NCI-H510A (cell line): ENCODE measurements at places on chromosomes 2 and 18.

GRCh38 chr2:119117891-119118882 is 40.4 kb downstream of the C1QL2 start:
- DNase-seq: no peak

GRCh38 chr2:161384864-161385263 is 31.2 kb upstream of the TBR1 start:
- DNase-seq: no peak

DNA sequence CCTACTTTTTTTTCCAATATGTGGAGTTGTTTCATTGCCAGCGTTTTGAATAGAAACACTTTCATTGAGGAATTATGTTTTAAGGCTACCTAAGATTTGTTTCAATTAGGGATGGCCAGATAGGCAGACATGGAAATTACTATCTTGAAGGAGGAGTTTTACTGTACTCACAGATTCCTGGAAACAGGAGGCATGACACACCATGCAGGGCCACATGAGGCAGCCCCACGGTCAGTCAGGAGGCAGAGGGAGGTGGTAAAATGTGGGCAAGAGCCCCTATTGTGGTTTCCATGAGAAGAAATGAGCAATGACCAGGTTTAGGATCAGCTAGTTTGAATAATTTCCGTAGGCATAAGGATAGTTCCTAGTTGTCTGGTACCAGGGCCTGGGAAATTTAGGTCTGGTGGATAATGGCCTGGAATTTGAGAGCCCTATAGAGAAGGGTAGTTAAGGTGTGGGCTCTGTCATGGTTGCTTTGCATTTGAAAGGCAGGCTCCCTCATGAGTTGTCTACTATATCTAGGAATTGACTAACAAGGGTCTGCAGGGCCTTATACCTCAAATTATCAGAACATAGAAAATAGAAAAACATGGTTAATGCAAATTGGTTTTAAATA is 360.0 kb upstream of the KCNJ3 start:
- no peak for DNase-seq

DNA sequence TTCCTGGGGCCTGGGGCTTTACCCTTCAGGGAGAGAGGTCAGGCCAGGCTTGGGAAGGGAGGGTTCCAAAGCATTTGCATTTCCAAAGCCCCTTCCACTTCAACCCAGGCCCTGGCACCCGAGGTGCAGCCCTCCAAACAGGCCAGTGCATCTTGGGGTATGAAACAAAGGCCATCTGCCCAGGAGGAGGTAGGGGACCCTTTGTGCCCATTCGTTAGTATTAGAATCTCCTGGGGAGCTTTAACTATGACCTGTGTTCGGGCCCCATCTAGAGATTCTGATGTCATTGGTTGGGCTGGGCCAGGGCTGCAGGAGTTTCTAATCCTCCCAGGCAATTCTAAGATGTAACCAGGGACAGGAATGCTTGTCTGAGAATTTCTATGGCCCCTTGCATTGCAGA is 73.6 kb downstream of the CIB4 start:
- no peak for DNase-seq

DNA sequence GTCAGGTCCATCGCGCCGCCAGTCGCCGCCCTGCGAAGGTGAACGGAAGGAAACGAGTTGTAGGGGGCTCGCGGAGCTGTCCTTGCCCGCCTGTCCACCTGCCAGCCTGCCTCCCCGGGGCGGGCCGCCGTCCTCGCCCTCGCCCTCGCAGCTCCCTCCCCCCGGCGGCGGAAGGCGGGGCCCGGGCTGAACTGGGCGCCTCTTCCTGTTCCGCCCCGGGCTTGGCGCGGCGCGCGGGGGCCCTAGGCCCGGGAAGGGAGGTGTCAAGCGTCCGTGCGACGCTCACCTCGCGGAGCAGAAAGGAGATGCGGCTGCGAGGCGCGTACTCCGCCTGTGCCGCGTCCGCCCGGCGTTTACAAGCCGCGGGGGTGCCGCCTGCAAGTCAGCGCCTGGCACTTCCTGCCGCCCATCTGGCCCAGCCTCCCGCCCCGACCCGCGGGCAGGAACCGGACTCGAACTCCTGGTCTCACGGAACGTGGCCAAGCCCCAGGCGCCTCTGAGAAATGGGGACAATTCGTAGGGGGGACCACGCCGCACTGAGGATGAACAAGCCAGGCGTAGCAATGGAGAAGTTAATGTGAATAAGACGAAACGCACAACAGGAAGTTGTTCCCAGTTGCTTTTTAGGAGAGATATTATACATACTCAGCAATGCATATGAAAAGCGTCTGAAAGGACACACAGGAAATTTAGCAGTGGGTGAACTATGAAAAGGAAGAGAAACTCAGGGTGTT is at the start of gene CNPPD1:
Gene CNPPD1 (minus strand): TSS at position 108 of the 734 bp plus-strand sequence. CDS start 97 bp downstream, at position 11.
- peak; percentile 92 for DNase-seq

GRCh38 chr2:191878548-191879279 is 31.8 kb upstream of the CAVIN2 start:
- DNase-seq: no peak

DNA sequence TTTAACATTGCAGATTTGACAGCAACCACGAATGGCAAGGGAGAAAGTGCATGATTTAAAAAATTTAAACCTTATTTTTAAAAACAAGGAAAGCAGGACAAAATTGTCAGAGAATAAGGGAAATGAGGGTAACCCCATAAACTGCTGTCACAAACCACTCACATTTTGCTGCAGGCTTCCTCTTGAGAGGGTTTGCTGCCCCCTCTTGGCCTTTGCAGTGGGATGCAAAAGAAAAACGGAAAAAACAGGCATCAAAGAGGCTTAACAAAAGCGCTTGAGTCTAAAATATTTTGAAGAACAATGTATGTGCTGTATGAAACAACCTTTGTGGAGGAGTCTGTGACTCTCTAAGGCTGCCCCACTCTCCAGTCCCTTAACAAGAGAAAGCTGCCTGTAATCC is 91.6 kb downstream of the TMX3 start:
- peak; percentile 1 for DNase-seq

DNA sequence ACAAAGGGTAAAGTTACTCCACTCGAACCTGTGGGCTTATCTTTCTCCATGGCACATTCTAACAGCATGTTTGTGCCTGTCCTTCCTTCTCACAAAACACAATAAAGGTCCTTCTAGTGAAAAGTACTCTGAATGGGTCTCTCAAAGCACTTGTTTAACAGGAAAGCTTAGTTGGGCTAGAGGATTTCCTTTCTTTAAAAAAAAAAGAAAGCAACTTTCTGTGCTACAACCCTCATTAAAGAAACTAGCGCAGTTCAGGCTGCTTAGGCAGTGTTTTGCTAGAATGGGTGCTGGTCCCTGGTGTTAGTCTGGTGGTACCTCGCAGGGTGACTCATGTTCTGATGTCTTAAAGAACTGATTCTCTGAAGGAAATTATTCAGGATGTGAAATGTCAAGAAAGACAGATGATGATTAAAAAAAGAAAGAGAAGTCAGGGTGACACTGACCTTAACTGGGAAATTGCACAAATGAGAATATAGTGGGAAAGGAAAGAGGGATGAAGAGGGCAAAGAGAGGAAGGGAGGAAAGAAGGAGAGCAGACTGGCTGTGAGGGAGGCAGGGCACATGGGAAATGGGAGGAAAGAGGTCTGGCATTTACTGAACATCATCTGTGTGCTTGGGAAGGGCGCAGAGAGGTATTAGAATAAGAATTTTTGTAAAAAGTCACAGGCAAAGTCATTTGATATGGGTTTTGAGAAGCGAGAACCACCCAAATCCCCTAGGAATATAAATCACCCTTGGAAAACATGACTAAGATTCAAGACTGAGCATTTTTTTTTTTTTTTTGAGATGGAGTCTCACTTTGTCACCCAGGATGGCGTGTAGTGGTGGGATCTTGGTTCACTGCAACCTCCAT is 74.9 kb downstream of the ATP8B1 start:
- DNase-seq: no peak

DNA sequence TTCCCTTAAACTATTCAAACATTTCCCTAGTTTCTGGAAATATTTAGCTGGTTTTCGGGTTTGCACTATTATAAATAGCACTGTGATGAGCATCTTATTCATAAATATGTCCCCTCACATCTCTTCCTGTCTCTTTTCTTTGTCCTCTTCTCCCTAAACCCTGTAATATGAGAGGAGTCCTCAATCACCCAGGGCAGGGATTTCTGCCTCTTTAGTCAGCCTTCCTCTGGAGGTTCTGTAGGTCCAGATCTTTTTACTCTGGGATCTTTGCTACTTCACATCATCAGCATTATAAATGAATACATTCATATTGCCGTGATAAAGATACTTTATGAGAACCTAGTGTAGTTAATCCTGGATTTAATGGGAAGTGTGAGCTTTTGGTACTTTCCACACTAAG is 87.9 kb upstream of the TTN start:
- DNase-seq: no peak

DNA sequence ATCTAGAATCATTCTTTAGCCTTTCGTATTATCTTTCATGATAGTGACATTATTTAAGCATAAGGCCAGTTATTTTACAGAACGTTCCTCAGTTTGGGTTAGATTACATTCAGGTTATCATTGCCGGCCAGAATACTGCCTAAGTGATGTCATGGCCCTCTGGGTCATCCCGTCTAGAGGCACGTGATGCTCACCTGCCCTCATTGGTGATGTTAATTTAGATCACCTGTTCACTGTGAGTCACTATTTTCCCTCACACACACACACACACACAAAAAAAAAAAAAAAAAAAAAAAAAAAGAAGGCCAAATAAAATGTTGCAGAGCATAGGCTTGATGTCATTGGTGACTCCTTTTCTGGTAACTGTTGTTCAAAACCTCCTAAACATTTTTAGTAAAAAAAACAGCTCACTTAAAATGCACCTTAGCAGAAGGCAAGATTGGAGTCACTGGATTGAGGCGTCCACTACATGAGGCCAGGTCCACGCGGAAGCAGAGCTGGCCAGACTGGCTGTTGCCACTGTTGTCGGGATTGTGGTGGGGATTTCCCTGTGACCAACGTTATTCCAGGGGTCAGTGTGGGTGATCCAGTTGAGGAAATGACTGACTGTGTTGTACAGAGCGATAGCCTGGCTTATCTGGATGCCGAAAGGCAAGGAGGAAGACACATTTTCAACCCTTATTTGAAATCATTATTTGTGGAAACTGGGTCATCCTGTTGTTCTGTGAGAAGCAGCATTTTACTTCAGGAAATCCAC is 52.1 kb upstream of the CNGA3 start:
- no peak for DNase-seq

GRCh38 chr2:121002597-121002996 is 266.9 kb downstream of the GLI2 start:
- no peak for DNase-seq

GRCh38 chr2:7356909-7357584 is 439.8 kb downstream of the RNF144A start:
- peak; percentile 64 for DNase-seq

DNA sequence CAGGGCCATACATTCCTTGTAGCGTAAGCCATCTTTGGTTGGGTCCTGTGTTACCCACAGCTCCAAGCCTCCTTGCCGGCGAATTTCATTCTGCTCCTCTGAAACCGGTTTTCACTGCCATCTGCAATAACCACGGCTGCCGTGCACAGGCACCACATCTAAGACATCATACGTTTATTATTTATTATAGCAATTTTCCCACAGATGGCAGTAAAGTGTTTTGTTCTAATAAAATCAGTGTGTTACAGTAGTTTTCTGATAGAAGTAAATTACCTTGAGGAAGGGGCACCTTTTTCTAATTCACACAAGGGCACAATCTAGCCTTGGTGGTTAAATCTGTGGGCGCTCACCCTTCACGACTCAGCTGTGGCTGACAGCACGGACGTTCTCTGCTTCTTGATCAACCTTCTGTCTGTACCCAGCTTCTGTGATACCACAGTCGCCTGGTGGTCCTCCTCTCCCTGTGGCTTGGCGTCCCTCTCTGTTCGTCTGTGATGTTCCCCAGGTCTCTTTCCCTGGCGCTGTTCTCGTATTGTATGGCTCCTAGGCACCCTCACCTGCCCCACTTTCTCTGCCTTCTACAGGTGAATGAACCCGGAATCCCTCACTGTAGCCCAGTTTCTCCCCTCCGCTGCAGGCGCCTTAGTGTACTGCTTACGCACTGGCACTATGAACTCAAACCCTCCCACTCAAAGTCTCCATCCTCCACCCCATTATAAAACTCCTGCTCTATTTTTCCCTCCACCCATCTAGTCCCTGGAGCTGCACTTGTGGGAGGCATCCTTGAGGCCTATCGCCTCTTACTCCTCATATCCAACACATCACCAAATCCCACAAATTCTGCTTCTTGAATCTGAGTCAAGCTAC is 236.8 kb downstream of the DYSF start:
- DNase-seq: no peak

DNA sequence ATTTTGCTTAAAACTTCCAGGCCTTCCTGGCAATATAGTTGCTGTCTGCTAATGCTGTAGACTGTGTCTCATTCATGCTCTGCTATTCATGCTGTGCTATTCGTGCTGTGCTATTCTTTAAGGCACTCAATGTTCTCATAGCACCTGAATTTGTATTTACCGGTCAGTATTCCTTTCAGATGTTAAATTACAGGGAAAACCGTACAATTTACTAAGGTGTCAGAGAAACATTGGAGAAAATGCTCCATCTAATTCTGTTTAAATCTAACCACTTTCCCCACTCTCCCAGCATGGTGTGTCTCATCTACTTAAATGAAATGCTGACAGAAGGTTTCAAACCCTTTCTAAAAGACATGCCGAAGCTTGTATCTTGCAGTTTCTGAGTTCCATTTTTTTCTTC is 25.0 kb downstream of the FAM171B start:
- DNase-seq: no peak

- no peak for DNase-seq
Observed at GRCh38 chr18:47050468-47050867, 15.0 kb upstream of the ELOA2 start.

GRCh38 chr2:235027558-235028214 is 75.9 kb downstream of the SH3BP4 start:
- DNase-seq: no peak

GRCh38 chr2:235066490-235066889 is 114.7 kb downstream of the SH3BP4 start:
- DNase-seq: no peak

GRCh38 chr2:150125188-150125587 is 362.3 kb downstream of the RND3 start:
- DNase-seq: no peak

DNA sequence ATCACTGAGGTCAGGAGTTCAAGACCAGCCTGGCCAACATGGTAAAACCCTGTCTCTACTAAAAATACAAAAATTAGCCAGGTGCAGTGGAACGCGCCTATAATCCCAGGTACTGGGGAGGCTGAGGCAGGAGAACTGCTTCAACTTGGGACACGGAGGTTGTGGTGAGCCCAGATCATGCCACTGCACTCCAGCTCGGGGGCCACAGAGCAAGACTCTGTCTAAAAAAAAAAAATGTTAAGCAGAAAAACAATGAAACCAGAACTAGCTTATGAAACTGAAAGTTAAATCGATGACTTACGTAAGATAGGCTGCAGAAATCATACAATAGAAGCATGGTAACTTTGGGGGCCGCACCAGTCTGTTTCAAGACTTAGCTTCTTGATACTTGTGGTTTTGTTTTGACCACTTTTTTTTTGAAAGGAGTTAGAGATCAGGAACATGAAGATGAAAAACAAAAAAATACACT is 6.2 kb upstream of the GPR155 start:
- DNase-seq: no peak

GRCh38 chr2:241274127-241274526 is 41.3 kb downstream of the HDLBP start:
- peak; percentile 32 for DNase-seq
